ENCODE measurements at places on chromosomes 7 and 10. TPM values are rescaled to one million over a fixed set of nuclear protein-coding genes. Genes with fewer than 3 reads are reported as not detected.
A peak's percentile ranks its signal among the peaks of the same experiment; 100 is the strongest.

DNA sequence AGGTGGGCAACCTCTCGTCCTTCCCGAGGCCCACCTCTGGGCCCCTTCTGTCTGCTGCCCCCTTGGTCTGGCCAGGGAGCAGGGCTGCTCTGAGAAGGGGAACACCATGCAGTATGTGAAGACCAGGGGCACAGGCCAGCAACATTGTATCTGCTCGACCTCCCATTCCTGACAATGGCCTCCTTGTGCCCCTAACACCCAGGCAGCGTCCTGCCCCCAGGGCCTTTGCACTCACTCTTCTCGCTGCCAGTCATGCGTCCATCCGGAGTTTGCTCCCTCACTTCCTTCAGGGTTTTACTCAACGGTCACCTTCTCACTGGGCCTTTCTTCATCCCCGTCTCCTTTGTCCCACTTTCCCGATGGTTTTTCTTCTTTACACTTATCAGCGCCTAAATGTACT is 232.9 kb upstream of the GRB10 start:
- no peak for DNase-seq

DNA sequence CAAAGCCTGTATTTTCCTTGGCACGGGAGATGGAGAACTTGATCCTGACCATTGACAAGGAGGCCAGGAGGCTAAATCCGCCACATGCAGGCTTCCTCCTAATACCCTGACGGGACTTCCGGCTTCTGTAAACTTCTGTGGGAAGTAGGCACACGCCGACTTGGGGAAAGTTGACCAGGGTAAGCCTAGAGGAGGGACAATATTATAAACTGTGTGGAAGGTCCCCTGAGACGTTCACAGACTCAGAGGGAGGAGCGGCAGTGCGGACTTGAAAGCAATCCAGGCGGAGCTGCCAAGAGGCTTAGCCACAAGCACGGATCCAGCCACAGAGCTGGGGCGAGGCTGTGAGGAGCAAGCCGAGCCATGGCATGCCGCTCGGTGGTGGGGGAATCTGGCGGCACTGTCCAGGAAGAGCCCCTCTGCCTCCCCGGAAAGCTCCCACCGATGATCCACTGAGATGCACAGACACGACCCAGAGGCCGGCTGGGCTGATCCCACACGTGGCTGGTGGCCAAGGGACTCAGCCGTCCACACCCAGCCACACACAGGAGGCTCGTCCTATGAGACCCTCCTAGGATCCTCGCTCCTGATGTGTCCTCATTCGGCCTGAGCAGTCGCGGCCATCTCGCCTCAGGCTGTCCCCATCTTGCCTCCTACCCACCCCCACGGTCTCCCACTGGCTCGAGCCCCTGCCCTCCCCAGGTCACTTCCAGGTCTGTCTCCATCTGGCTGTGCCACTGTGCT is 40.0 kb upstream of the INSIG1 start:
- DNase-seq = peak; percentile 21

- no peak for DNase-seq
Observed at GRCh38 chr7:76334320-76334967, 24.3 kb downstream of the YWHAG start.

DNA sequence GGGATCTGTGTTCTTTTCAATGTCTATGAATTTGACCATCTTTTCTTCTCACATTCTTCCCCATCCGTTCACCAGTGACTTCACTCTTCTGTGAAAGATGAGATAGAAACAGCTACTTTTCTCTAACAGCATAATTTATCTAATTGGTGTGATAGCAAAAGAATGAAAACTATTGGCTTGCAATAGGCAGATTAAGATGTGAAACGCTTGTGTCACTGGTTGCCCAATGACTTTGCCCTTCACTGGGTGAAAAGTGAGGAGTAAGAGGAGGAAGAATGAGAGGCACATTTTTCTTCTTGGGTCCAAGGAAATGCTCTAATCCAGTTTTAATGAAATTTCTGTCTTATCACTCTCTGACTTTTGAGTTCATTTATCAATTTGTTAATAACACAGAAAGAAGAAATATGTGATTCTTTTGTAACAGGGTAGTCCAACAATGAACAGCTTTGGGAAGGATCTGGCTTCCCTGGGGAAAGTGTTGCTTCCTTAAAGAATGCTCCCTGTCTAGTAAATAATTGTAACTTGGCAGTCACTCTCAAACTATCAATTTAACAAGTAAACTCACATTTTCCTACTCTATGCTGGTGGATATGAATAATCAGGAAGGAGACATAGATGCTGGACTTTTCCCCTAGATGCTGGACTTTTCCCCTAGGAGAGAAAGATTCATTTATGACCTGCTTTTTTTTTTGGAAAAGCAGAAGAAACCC is 35.1 kb downstream of the BET1 start:
- no peak for DNase-seq

DNA sequence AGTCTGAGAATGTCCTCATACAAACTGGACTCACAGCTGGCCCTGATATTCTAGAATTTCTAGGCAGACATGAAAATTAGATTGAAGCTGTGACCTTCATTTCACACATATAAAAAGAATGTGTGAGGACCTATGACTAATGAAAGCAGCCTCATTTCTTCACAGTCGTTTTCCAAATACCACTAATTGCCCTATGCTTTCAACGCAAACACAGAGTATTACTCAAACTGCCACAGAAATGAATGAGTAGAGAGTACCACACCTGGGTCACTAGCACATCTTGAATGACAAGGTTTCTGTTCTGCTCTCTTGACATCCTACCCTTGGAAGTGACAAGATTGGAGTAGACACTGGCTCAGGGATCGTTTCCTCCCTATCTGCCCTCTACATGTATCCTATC is 142.4 kb downstream of the C1GALT1 start:
- peak; percentile 78 for DNase-seq

- DNase-seq = peak; percentile 31
Observed at GRCh38 chr7:19798986-19799385, 25.6 kb upstream of the TMEM196 start.

- no peak for DNase-seq
Observed at GRCh38 chr7:152893801-152894294, 134.3 kb downstream of the ACTR3B start.

DNA sequence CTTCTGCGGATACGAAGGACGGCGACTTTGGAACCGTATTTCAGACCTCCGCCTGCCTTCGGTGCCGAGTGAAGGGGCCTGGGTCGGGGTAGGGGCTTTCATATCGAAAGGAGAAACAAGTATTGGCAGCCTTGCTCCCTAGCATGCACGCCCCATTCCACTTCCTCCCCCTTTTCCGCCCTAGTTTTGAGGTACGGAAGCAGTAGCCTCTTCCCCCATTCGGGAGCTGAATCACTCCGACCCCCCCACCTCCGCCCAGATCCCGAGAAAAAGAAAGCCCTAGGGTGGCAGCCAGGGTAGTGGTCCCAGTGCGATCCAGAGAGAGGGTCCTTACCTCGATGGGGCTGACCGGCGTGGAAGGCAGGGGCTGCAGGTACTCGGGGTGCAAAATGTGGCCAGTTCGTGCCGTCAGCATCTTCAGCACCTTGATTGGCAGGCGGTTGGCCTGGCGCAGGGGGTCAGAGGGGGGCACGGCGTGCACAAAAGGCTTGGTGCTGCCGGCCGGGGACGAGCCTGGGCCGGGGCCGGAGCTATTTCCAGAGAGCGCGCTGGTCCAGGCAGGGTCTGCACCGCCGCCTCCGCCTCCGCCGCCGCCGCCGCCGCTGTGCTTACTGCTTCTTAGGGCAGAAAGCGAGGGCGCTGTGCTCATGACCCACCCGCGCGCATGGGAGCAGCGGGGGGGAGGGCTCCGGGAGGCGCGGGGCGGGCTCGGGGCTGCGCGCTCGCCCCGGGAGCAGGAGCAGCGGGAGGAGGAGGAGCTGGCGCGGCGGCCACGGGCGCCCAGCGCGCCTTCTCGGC is 594 bp downstream of the ZNF503 start:
- DNase-seq = no peak

GRCh38 chr10:26205223-26205622 is 11.4 kb upstream of the GAD2 start:
- no peak for DNase-seq

GRCh38 chr10:3709456-3710060 is 75.5 kb downstream of the KLF6 start:
- no peak for DNase-seq

- peak; percentile 13 for DNase-seq
Observed at GRCh38 chr7:2717293-2718261, 29.6 kb downstream of the AMZ1 start.

GRCh38 chr10:22324413-22324812 is 3.5 kb downstream of the BMI1 start:
- DNase-seq = no peak

- peak; percentile 52 for DNase-seq
Observed at GRCh38 chr10:34538281-34538829, 276.7 kb downstream of the PARD3 start.

DNA sequence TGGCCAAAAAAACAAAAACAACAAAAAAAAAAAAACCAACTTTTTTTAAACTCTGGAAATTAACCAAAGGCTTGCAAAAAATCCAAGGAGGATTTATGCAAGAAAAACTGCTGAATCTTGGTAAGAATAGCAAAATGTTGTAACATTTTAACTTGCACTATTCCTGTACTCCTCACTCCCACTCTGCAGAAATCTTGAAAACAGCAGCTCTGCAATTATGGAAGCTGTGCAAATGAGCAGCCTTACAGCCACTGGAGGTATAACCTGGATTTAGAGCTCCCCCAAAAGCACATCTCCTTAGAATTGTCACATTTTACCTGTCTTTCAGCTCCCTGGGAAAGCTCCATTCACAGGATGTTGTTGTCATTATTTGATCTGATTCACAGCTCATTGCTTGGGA is 41.8 kb upstream of the LRGUK start:
- no peak for DNase-seq

- DNase-seq = no peak
Observed at GRCh38 chr10:78015546-78015945, 13.8 kb downstream of the POLR3A start.

GRCh38 chr7:32360127-32360526 is 130.1 kb downstream of the LSM5 start:
- no peak for DNase-seq

DNA sequence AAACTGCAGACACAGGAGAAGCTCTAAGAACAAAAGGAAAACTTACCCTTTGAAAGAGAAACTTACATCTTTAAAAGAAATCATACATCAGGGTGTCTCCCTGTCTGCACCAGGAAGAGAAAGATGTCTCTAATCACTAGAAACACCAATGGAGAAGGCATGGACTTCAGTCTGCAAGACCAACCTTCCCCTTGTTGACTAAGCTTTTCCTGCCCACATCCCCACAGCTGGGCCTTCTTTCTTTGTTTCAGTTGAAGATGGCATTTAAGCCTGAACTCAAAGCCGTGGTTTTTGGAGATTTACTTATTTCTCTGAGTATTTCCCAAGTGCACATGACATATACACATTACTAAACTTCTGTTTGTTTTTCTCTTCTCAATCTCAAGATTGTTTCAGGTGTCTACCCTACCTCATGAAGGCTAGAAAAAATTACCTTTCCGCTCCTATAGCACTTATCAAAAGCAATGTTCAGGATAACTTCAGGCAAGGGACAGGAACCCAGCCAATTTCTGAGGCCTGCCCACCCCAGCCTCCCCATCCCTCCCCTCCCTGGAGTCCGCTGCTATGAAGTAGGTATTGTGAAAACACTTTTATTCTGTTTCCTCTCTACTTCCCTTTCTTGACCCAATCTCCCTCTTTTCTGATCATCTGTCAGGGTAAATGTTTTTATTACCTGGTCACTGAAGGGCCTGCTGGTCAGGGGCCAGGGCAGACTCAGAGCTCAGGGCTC is 2.8 kb upstream of the SLC29A3 start:
- no peak for DNase-seq

GRCh38 chr10:103492655-103493261 is 747 bp upstream of the NEURL1 start:
- DNase-seq = no peak

- no peak for DNase-seq
Observed at GRCh38 chr7:15862016-15862780, 175.7 kb upstream of the MEOX2 start.

- no peak for DNase-seq
Observed at GRCh38 chr7:158766570-158767281, 62.1 kb upstream of the NCAPG2 start.

DNA sequence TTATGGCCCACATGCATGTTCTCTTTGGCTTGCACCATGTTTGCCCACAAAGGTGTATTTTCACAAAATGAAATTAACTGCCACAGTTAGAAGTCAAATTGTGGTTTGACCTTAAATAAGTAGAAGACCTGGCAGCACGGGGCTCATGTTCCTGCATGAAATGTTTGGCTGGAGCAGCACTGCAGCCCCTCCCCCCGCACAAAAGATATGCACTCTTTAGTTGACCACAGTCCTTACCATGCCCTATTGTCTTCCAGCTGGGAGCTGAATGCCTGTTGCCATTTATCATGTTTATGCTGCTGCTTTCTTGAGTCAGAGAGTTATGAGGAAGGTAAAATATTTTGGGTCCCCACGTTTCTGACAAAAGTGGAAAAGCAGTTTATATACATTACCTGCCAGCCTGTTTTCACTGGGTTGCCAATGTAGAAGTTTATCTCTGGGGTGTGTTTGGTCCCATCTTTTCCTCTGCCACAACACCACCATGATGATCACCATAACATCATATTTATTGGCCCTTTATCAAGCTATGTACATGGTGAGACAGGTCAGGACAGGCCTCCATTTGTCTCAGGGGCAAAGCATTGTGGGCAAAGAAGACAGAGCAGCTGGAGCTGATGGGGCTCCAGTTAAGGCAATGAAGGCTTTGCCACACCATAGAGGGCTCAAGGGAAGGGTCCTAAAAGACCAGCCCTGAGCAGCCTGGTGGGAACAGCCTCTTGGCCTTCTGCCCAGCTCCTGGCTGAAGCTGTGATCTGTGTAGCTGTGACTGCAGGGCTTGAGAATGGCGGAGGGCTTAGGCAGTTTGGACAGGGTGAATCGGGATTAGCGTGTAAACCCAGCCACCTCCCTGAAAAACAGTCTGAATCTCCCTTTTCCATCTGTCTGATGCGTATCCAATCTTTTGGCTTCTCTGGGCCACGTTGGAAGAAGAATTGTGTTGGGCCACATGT is 5.4 kb downstream of the PRF1 start:
- DNase-seq = peak; percentile 64

DNA sequence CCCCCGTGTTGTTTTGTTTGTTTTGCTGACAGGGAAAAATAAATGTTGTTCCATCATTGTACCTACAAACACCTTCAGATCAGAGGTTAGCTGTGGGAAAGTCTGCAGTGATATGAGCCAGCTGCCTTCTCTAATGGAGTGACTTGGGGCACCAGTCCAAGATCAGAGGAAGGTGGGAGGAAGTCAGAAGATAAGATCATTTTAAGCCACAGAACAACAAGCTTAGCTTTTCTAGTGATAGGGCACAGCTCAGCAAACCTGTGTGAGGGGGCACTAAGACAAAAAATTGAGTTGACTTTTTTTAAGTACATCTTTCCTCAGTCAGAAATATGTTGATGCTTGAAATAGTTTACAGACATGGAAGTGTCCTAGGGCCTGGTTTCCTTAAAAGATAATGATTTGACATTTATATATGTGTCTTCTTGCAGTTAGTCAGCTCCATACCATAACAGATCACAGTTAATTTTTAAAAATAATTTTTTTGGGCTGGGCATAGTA is 240.3 kb upstream of the KAT6B start:
- no peak for DNase-seq

CYP3A4 gene
- total RNA-seq = not detected

CTAGE8 gene
- total RNA-seq = 2.4 TPM

DLX6 gene
- total RNA-seq = not detected

PIK3CG gene
- total RNA-seq = not detected

ADD3 gene
- 44.2 TPM for total RNA-seq

PROSER2 gene
- total RNA-seq = 27.8 TPM

HMX2 gene
- total RNA-seq = not detected

TSPAN12 gene
- 1.6 TPM for total RNA-seq

MIOS gene
- total RNA-seq = 36.3 TPM

CYP2W1 gene
- not detected for total RNA-seq

All from bronchial epithelial cell (primary cell).